Activated naive CD8-positive, alpha-beta T cell treated with anti-CD3 and anti-CD28 coated beads, Interleukin-2, amount 10 ng/mL, durations not matched to agents 7 days and 5 days (primary cell): ENCODE measurements at places on chromosomes 3 and 15.

DNA sequence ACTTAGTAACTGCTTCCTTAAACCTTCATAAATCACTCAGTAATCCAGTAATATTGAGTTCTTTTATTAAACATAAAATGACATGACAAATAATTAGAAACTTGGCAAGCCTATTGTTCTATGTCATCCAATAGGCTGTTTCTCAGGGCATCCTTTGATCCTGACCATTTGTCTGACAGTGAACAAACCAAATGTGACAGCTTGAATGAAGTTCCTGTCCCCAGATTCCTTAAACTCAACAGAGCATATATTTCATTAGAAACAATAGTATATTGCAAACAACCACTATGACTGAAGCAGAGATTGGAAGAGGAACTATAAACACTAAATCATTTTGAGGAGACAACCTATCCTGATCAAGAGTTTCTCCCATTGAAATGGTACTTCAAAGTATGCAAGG, 113.6 kb upstream of the MDFIC2 start:
- H3K27me3 ChIP-seq, result peaks cover 6% of the 10 kb centered on the region
- H3K36me3 ChIP-seq, result no peaks in the 10 kb centered on the region
- no peak for DNase-seq
- no peak overlapping the region for H3K27ac ChIP-seq
- no peak overlapping the region for H3K4me3 ChIP-seq
- H3K4me1 ChIP-seq, result no peaks in the 10 kb centered on the region

DNA sequence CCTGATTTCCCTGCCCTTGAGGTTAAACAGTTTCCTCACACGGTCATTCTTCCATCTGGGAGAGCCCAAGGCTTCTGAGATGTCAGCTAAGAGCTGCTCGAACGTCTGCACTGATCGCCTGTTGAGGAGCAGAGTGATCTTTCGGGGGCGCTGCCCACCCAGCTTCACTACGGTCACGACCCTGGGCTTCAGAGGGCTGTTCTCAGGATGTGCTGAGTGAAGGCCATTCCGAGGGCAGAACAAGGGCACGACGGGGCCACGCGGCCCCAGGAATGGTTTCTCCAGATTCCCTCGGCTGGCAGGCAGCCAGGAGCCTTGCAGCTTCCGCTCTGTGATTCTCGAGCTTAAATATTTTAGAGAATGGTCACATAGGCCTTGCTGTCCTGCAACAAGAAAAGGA, 25.7 kb downstream of the DCLK3 start:
- DNase-seq, result no peak

GRCh38 chr3:133914839-133915600, 19.3 kb upstream of the RAB6B start:
- H3K27ac ChIP-seq, result no peak overlapping the region
- H3K36me3 ChIP-seq, result no peaks in the 10 kb centered on the region
- DNase-seq, result no peak
- no peak overlapping the region for H3K4me3 ChIP-seq

DNA sequence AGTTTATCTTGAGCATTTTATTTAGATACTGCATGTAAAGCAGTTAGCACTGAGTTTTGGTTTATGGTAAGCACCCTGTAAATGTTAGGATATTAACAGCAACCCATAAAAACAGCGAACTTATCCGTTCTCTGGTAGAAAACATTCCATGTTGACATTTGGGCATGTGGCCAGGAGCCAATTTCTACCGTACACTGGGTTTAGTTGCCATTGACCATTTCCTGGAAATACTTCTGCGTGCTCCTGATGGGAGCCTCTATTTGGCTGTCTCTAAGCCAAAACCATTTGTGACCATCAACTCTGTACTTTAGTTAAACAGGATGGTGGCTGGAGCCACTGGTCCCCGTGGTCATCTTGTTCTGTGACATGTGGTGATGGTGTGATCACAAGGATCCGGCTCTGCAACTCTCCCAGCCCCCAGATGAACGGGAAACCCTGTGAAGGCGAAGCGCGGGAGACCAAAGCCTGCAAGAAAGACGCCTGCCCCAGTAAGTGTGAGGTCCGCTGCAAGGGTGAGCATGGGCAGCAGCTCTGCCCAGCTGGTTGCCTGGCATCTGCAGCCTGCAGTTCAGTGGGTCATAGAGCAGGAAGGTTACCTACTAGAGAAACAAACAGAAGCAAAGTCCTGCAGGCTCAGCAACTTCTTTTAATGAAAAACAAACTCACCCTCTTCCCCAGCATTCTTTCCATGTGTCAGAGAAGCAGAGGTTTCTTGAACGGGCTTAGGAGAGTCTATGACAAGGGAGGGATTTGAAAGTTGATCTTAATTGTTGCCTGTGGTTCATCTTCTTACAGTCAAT, 7.1 kb downstream of the THBS1 start:
- H3K4me1 ChIP-seq, result peaks cover 8% of the 10 kb centered on the region
- DNase-seq, result no peak
- H3K27me3 ChIP-seq, result peaks cover 7% of the 10 kb centered on the region
- H3K27ac ChIP-seq, result no peak overlapping the region
- no peaks in the 10 kb centered on the region for H3K36me3 ChIP-seq

- no peaks in the 10 kb centered on the region for H3K27me3 ChIP-seq
- H3K36me3 ChIP-seq, result peaks cover 43% of the 10 kb centered on the region
- peak overlapping the region; percentile 98 for H3K27ac ChIP-seq
- DNase-seq, result no peak
- H3K4me3 ChIP-seq, result peak overlapping the region; percentile 100
- H3K4me1 ChIP-seq, result peaks cover 48% of the 10 kb centered on the region
Observed at GRCh38 chr15:81295486-81296121, 28.3 kb downstream of the STARD5 start.

DNA sequence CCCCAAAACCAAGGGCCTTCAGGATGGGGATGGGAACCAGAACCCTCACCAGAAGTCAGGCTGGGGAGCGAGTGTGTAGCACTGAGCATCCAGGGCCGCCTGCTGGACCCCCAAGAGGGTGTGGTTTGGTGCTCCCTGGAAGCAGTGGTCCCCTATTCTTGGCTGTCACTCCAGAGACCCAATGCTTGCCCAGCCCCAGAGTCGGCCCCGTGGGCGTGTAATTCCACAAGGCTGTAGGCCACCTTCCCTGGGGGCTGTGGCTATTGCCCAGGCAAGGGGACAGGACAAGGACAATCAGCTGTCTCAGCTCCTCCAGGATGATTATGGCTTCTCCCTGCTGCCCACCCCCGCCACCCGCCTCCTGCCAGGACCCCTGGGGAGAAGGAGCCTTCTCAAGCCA, 14.5 kb downstream of the IGDCC3 start:
- H3K27me3 ChIP-seq, result peaks cover 26% of the 10 kb centered on the region
- H3K36me3 ChIP-seq, result no peaks in the 10 kb centered on the region
- H3K4me3 ChIP-seq, result no peak overlapping the region
- no peak for DNase-seq

- no peak overlapping the region for H3K27ac ChIP-seq
- peaks cover 3% of the 10 kb centered on the region for H3K4me1 ChIP-seq
- H3K4me3 ChIP-seq, result no peak overlapping the region
- H3K27me3 ChIP-seq, result no peaks in the 10 kb centered on the region
- H3K36me3 ChIP-seq, result no peaks in the 10 kb centered on the region
Observed at GRCh38 chr3:58150810-58151199, 60.0 kb downstream of the DNASE1L3 start.

DNA sequence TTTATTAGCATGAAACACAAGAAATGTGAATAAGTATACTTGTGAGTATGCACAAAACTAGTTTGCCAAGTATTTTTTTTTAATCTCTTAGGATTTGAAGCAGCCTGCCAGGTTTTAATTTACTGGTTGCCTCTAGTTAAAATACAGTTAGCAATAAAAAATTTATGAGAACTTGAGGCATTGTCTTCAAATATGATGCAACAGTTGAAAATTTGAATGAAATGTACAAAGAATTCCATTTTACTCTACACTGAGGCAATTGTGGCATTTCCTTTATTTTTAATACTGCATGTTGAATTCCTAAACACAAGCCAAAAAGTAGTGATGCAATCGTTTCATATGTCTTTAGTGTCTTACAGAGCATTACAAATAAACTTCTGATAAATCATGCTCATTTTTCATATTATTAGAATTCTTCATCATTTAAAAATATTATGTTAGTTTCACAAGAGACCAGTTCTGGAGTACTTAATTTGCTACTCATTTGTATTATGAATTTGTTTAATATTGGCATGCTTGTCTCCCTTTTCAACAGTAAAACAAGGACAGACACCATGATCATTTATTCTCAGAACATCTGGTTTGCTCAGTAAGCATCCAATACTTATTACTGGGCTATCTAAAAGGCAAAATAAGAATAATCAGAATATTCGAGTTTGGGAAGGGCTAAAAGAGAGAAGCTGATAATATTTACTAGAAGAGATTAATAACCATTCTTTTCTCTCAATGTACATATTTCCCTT, 124.8 kb upstream of the PTX3 start:
- no peak overlapping the region for H3K27ac ChIP-seq
- H3K27me3 ChIP-seq, result no peaks in the 10 kb centered on the region
- no peak for DNase-seq
- no peaks in the 10 kb centered on the region for H3K4me1 ChIP-seq
- H3K4me3 ChIP-seq, result no peak overlapping the region
- no peaks in the 10 kb centered on the region for H3K36me3 ChIP-seq

DNA sequence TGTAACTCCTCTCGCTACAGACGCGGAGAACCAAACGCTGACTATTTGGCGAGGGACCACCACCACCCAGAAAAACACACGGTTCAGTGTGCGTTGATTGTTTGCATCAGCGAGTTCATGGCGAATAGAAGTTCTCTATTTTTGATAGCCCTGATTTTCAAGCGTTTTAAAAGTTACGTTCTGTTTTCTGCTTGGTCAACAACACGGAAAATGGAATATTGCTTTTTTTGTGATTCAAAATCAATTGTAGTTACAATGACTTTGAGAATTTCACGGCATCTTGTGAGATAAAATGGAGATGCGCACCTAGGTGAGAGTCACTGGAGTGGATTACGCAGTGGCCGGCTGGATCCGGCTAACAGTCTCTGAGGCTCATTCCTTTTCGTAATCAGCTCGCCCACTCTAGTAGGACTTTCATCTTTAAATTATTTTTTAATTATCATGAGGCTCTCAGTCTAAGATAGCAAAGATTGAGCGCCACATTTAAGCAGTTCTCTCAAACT, 54.8 kb downstream of the CCDC54 start:
- peak overlapping the region; percentile 88 for H3K4me3 ChIP-seq
- DNase-seq, result no peak
- peaks cover 49% of the 10 kb centered on the region for H3K27me3 ChIP-seq
- H3K27ac ChIP-seq, result peak overlapping the region; percentile 77
- H3K4me1 ChIP-seq, result peaks cover 14% of the 10 kb centered on the region
- H3K36me3 ChIP-seq, result peaks cover 2% of the 10 kb centered on the region

DNA sequence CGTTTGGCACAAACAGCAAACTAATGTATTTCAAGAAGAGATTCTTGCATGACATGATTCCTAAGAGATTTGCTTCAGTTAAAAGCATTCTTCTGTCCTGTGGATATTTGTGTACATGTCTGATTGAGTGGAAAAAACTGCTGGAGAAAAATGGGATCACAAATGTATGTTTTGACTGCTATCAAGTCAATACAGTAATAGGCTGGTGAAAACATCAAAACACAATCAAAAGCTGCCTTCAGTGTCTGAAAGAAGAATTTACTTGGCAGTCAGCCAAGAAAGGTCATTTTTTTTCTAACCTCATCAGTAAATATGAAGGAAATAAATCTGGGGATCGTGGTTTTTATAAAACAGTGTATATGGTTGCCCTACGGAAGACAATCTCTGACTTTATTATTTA, 1214.8 kb downstream of the NSUN3 start:
- no peaks in the 10 kb centered on the region for H3K36me3 ChIP-seq
- no peak overlapping the region for H3K4me3 ChIP-seq
- no peaks in the 10 kb centered on the region for H3K27me3 ChIP-seq
- H3K27ac ChIP-seq, result no peak overlapping the region

DNA sequence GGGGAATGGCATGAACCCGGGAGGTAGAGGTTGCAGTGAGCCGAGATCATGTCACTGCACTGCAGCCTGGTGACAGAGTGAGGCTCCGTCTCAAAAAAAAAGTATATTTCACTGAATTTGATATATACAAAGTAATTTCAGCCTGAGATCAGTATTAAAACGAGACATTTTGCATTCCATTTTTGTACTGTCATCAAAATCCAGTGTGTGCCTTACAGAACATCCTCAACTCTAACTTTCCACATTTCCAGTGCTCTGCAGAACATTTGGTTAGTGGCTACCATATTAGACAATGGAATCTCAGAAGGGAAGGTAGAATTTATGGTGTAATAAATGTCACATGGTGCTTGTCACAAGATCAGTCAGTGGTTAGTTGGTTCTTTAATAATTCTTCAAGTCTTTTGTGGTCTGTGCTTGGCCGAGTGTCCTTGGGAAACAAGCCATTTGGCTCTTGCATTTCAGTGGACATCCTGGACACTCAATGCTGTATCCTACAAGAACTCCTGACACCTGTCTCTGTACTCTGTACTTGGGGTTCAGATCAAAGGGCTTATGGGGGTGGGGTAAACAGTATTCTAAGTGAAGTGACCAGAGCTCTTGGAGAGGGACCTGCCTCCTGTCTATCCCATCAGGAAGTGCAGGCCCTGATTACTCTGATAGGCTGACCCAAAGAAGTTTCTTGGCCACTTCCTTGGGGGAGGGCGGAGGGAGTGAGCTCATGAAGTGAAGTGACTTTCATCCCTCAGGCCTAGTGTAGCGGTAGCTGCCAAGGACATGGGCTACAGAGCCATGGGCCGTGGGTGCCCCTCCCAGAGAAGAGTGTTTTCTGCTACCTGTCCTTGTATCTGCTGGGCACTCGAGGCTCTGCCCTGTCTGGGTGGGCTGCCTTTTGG, 3.7 kb downstream of the ACVR2B start:
- DNase-seq, result no peak
- no peak overlapping the region for H3K4me3 ChIP-seq
- no peaks in the 10 kb centered on the region for H3K36me3 ChIP-seq
- H3K4me1 ChIP-seq, result peaks cover 9% of the 10 kb centered on the region
- peaks cover 6% of the 10 kb centered on the region for H3K27me3 ChIP-seq

- no peaks in the 10 kb centered on the region for H3K36me3 ChIP-seq
- no peak overlapping the region for H3K27ac ChIP-seq
- no peak for DNase-seq
- peak overlapping the region; percentile 58 for H3K4me3 ChIP-seq
- H3K27me3 ChIP-seq, result peaks cover 67% of the 10 kb centered on the region
Observed at GRCh38 chr3:133674290-133674919, 12.7 kb upstream of the TOPBP1 start.

- DNase-seq, result no peak
- H3K27me3 ChIP-seq, result no peaks in the 10 kb centered on the region
- no peak overlapping the region for H3K4me3 ChIP-seq
Observed at GRCh38 chr15:56653107-56653506, 80.2 kb downstream of the ZNF280D start.

- peak overlapping the region; percentile 100 for H3K27ac ChIP-seq
- peak overlapping the region; percentile 92 for H3K4me3 ChIP-seq
- DNase-seq, result peak; percentile 78
- H3K4me1 ChIP-seq, result peaks cover 41% of the 10 kb centered on the region
- no peaks in the 10 kb centered on the region for H3K27me3 ChIP-seq
Observed at GRCh38 chr15:44711743-44712345, 527 bp downstream of the B2M start.

- H3K27me3 ChIP-seq, result no peaks in the 10 kb centered on the region
- H3K27ac ChIP-seq, result peak overlapping the region; percentile 22
- peak overlapping the region; percentile 49 for H3K4me3 ChIP-seq
- H3K36me3 ChIP-seq, result peaks cover 3% of the 10 kb centered on the region
Observed at GRCh38 chr15:86615411-86615810, 535.7 kb downstream of the AGBL1 start.
